ENCODE measurements at places on chromosomes 13 and 19.

DNA sequence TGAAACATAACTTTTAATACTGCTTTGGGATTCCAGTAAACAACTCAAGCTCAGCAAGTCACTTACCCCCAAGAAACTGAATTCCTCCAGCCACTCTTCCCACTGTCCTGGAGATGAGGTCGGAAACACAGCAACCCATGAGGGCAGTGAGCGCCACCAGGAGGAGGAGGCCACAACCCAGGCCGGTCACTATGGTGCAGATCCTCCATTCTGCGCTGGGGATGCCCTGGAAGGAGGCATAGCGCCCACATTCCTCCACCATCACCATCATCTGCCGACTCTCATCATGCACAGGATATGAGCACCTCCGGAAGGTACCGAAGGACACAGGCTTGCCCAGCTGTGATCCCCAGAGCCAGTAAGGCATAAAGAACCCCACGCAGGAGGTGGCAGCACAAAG lies 2.2 kb downstream of the LHFPL6 start:
- DNase-seq: no peak

DNA sequence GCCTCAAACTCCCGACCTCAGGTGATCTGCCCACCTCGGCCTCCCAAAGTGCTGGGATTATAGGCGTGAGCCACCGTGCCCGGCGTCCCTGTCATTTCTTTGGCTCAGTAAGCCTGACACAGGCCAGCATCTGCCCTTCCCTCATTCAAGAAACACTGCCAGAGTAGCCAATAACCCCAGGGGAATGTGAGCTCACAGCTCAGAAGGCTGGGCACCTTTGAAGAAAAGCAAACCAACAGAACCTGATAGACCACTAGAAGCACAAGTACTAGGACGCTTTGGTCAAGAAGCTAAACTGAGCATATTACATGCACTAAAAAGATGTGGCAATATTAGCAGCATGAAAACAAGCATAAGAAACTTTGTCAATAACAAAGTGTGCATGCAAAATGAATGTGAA lies 14.2 kb downstream of the SIGLEC5 start:
- DNase-seq: no peak

DNA sequence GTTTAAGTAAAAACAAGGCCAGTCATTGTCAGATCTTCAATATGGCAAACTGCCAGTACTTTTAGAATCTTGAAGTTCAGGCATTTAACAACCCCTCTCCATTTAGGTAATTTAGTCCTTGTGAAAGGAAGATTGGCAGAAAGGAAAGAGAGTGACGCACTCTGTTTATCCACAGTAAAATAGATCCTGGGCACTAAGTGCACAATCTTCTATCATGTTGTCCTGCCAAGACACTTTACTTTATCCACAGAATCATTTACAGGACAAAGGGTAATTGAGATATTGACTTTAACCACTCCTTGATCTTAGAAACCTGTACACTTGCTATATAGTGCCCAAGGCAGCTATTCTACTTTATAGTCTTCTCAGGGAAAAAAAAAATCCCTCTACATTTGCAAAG lies 786.4 kb upstream of the SLITRK1 start:
- DNase-seq: no peak

- DNase-seq: no peak
Measured at GRCh38 chr19:50434525-50434924, 1.8 kb downstream of the MYBPC2 start.

DNA sequence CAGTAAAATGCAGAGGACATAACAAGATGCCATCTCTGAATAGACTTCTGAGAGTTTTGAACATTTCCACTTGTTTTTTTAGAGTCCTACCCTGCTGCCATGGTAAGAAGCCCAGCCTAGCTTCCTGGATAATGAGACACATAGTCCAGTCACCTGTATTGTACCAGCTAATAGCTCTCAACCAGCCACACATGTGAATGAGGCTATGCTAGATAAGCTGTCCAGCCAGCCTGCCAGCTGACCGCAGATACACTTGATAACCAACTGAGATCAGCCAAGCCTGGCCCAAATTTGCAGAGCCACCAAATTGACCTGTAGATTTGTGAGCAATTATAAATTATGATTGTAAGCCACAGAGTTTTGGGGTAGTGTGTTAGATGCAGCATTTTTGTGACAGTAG lies 10.7 kb downstream of the RFXAP start:
- DNase-seq: no peak

GRCh38 chr13:87123987-87124784 lies 547.0 kb upstream of the SLITRK5 start:
- no peak for DNase-seq

DNA sequence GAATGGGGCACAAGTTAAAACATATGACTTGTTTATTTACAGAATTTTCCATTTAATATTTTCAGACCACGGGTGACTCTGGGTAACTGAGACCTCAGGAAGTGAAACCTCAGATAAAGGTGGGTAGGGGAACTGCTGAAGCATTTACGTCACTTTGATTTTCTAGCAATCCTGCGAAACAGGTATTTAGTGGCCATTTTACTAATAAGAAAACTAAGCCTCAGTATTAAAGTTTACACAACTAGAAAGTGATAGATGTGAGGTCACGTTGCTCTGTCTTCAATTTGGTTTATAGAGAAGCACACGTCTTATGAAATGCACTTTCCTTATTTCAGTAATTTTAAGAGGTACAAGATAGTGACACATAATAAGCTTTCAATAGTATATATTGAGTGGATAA lies 402.8 kb downstream of the FGF9 start:
- no peak for DNase-seq

Measured in T-helper 2 cell (primary cell).